A172 (cell line): ENCODE measurements at places on chromosomes 4 and X. TPM values are rescaled to one million over a fixed set of nuclear protein-coding genes. Genes with fewer than 3 reads are reported as not detected.

DNA sequence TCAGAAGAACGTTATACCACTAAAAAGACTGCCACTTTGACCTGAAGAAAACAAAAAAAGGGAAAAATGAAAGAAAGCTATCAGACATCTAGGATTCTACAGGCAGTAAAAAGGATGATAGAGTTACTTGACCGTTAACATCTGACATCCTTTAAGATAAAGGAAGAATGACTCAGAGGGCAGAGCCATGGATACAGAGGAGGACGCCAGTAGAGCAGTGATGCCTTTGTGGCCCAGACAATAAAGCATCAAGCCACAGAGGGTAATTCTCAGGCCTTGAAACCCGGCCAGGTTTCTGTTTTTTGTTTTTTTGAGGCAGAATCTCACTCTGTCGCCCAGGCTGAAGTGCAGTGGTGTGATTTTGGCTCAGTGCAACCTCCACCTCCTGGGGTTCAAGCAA is 9.5 kb upstream of the BEX1 start:
- DNase-seq = peak; percentile 42

NXF2 gene
- total RNA-seq = 0.22 TPM in 1 of 2 replicates, not detected in the other

ANKRD37 gene
- total RNA-seq = 25.3 and 47.6 TPM in 2 replicates

DNA sequence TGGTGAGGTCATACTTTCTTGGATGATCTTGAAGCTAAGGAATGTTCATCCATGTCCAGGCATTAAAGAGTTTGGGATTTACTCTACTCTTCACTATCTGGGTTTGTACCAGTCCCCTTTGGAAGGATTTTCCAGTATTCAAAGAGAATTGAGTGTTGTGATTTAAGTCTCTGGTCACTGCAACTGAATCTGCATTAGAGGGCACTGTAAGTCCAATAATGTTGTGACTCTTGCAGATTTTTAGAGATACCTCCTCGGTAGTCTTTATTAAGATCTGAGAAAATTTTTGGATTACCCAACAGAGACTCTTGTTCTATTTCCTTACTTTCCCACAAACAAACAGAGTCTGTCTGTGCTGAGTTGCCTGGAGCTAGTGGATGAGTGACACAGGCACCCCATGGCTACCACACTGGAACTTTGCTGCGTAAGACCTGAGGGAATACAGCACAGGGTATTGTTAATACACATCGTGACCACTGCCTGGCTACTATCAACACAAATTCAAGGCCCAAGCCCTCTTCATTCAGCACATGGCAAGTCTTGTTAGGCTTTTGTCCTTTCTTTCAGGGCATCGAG is 357.1 kb upstream of the KLHL4 start:
- no peak for DNase-seq

IL13RA2 gene
- 65.4 and 92.5 TPM in 2 replicates for total RNA-seq

FSTL5 gene
- 29.3 and 30.1 TPM in 2 replicates for total RNA-seq
